ENCODE measurements at places on chromosomes 16 and 17.

GRCh38 chr16:85901110-85901509, 2.1 kb downstream of the IRF8 start:
- no peak for DNase-seq

DNA sequence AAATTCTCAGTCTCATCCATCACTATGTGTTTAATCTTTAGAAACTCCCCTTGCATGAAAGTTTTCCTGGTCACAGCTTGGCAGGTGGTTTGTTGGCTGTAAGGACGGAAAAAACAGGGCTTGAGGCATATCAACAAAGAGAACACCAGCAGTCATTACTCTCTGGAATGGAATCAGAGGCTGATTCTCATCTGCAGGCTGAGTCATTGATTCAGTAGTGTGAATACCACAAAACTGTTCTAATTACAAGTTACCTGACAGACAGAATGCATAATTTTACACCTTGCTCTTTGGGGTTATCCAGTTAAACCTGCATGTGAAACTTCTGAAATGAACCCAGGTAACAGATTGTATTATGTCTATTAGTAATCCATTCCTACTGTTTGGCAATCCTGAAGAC, 11.5 kb upstream of the SLFN12L start:
- DNase-seq = no peak

DNA sequence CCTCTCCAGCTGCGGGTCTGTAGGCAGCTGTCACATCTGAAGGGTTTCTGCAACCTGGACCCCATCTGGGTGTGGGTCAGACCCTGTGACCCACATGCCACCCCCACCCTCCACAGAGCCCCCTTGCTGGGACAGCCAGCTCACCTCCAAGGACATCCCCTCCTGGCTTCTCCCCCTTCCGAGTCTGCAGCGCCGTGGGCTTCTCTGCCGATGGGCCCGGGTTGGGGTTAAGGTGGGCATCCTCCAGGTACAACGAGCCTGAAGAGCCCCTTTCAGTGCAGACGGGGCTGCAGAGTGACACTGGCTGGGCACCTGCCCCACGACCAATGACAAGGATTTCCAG, 28.9 kb downstream of the OR1D5 start:
- DNase-seq = no peak

GRCh38 chr17:2232244-2232638, 71.3 kb downstream of the SMG6 start:
- no peak for DNase-seq

- no peak for DNase-seq
Observed at GRCh38 chr17:43949781-43950180, 4.0 kb downstream of the PYY start.

DNA sequence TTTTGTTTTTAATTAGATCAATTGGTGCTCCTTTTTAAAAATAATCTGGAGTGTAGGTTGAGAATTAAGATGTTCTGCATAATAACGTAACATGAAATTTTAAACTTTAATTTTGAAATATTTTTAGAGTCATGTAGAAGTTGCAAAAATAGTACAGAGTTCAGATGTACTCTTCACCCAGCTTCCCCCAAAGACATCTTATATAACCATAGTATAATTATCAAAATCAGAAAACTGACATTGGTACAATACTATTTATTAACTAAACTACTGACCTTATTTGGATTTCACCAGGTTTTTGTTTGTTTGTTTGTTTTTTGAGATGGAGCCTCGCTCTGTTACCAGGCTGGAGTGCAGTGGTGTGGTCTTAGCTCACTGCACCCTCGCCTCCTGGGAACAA, 76.9 kb downstream of the PPM1E start:
- no peak for DNase-seq

DNA sequence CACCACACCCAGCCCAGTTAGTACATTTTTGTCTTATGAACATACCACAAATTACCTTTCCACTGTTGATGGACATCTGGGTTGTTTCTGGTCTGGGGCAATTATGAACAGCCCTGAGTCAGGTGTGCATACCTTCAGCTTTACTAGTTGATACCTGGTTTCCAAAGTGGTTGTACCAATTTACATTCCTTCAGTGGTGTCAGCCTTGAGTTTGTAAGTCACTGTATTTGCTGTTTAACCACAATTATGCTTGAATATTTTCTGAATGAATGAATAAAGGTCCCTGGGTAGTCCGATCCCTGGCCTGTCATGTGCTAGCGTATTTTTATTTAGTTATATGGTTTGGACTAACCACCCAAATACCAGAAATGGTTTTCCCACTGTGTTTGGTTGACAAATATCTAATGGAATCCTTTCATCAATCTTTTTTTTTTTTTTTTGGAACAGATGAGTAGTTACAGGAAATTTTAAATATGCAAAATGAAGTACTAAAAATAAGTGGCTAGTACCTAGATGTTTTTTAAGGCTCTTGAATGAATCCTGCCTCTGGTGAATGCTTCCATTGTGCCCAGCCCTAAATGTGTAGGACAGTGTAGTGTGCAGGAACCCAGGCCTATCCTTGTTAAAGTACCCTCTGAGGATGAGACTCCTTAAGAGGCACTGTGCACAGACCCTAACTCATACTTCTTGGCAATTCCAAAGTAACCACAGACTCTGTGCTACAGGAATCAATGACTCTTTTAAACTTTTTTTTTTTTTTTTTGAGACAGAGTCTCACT, 3.7 kb downstream of the DUSP14 start:
- DNase-seq = no peak

DNA sequence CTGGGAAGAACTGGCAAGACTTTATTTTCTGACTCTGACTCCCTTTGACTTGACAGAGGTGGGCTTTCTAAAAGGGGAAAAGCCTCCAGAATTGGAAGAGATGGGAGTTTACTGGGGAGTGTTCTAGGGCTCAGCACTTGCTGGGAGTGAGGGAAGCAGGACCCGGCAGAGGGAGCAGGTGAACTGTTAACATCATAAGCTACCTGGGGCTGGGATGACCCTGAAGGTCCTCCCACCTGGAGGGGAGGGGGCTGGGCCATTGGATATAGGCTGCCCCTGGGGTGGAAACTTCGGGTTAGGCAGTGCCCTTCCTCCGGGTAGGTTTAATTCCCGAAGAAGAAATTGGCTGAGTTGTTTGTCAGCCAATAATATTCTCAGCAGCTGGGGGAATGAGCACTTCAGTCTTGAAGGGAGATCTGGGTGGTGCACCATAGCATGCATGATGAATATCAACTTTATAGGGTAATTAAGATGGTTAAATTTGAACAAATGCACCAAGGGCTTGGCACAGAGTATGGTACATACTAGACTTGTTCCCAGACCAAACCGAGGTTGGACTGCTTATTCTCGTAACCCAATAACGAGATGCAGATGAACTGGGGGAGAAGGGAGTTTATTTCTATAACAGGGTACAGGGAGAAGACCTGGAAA, 337.0 kb downstream of the HAPSTR1 start:
- DNase-seq = no peak

- DNase-seq = peak; percentile 19
Observed at GRCh38 chr17:28916302-28916934, 13.5 kb upstream of the DHRS13 start.

- no peak for DNase-seq
Observed at GRCh38 chr17:64599827-64600226, 62.3 kb downstream of the SMURF2 start.

- no peak for DNase-seq
Observed at GRCh38 chr17:79925242-79925957, 86.2 kb upstream of the CBX4 start.

DNA sequence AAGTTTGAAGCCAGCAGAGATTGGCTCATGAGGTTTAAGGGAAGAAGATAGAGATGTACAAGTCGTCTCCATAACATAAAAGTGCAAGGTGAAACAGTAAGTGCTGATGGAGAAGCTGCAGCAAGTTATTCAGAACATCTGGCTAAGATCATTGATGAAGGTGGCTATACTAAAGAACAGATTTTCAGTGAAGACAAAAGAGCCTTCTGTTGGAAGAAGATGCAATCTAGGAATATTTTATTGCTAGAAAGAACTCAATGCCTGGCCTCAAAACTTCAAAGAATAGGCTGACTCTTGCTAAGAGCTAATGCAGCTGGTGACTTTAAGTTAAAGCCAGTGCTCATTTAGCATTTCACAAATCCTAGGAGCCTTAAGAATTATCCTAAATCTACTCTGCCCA, 26.0 kb downstream of the CCL4 start:
- DNase-seq = no peak

GRCh38 chr17:19365833-19366636, 3.5 kb upstream of the B9D1 start:
- DNase-seq = no peak

GRCh38 chr17:1179818-1180742, at the start of gene ABR:
Gene ABR (minus strand): TSS chr17:1179981. CDS start chr17:1179727, 254 bp downstream.
- no peak for DNase-seq

- no peak for DNase-seq
Observed at GRCh38 chr17:79282294-79282693, 207.7 kb downstream of the ENGASE start.

- DNase-seq = no peak
Observed at GRCh38 chr16:88993166-88993761, 16.3 kb upstream of the CBFA2T3 start.

DNA sequence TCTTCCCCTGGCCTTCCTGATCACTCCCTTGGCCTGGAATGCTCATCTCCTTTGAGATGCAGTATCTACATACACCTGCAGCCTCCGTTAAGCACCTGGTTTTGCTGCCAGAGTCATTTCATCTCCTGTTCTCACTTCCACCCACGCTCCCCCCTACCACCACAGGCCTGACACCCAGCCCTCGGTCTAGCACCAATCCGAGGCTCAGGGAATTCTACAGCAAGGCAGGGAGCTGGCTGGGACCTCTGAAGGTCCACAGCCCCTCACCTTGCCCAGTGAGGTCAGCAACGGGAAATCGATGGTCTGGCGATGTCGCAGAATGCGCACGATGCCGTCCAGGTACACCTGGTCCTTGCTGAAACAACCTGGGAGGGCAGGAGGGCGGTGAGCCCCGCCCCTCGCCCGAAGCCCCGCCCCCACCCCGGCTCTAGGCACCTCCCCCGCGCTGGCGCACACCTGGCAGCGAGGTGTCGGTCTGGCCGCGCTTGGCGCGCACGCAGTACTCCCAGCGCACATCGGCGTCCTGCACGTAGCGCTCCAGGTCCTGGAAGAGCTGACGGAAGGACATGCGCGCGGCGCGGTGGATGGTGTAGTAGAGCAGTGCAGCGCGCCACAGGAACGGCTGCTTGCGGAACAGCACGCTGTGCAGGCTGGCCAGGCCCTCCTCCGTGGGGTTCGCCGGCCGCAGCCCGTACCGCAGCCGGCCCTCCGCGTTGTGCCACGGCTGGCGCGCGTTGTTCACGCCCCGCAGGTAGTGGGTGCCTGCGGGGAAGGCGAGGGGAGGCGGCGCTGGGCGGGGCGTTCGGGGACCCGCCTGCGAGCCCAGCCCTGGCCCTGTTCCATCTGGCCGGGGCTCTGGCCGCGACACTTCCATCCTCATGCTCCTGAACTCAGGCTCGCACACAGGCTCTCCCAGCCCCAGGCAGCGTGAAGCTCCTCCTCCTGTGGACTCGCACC, 5.7 kb downstream of the MATCAP1 start:
- DNase-seq = peak; percentile 94

GRCh38 chr17:79093270-79093669, 18.6 kb downstream of the ENGASE start:
- no peak for DNase-seq

DNA sequence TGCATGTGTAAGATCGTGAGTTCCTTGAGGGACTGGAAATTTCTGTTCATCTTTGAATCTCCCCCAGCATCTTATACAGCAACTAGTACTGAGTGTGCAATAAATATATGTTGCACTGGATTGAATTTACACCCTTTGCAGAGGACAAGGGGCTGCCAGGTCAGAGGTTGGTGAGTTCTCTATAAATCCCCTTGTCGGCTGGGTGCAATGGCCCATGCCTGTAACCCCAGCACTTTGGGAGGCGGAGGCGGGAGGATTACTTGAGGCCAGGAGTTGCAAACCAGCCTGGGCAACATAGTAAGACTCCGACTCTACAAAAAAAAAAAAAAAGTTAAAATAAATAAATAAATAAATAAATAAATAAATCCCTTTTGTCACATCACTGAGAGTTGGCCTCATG, 9.4 kb upstream of the SP6 start:
- no peak for DNase-seq
